Right cardiac atrium (tissue), 5 donors: ENCODE measurements at places on chromosomes 11 and 22.

GRCh38 chr22:29167032-29167911, 38.4 kb upstream of the EMID1 start:
- DNase-seq, result no peak

DNA sequence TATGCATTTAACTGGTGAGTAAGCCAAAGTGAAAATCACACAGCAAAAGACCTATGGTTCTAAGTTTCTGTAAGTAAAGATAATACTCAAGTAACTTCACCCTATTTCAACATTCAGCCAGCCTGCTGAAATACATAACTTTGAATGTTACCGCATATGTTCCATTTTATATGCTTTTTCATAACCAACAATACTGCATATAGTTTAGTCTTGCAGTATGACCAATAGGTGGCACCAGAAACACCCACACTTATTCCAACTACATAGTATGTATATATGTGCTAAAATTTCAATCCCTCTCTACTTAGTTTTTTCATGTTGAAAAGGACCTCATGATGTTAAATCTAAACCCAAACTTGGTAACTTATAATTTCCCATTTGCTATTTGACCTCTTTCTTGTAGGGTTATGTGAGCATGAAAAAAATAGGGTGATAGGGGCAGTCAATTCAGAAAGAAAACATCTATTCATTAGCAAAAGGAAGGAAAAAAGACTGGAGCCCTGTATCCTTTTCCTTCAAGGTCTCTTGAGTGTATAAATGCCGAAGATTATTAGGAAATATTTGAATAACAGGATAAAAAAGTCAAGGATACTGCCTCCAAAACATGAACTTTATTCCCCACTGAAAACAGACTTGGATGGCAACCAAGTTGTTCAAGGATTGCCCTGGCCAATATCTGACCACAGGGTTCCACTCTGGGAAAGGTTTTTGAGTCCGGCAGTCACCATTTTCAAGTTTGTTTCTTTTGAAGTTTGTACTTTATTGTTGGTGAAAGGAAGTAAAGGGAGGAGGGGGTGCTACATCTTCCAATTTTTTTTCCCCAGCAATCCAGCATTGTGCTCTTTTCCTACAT, 23.8 kb upstream of the FZD4 start:
- DNase-seq, result no peak

DNA sequence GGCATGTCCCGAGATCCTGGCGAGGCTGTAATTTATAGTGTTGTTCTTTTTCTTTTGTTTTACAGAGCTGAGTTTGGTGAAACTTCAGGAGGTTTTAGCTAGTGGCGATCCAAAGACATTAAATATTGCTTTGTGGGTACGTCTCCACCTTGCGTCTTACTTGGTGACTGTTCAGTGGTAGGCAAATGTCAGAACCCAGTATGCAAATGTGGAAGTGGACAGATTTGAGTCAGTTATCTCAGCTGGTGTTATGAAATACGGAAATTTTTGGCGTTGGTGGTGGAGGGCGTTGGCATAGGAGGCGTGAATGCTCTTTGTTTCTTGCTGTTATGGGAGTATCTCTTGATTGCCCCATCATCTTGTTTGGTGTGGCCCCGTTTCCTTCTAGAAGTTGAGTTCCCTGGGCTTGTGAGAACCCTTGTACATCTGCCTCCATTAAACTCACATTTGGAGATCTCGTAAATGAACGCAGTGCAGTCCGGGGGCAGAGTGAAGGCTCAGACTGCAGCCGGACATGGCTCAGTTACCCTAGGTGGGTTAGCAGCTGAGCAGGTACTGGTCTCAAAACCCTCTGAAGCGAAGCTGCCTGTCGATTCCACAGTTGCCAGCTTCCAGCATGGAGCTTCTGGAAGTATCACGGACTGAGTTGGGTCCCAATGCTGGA, 39.9 kb downstream of the PTPRJ start:
- no peak for DNase-seq

DNA sequence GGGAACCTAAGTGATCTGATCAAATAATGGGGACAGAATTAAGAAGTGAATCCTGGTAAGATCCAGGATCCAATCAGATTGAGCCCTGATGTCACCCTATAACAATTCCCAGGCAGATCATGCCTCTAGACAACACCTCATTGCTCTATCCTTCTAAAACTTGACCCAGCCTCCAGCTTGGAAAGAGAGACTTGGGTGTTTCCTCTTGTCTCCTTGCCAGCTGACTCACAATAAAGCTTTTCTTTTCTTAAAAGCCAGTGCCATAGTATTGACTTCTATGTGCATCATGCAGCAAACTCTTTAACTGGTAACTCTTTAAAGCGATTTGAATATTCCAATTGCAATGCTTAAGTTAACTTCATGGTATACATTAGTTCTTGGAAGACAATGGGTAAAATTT, 109.6 kb upstream of the CHORDC1 start:
- no peak for DNase-seq

- DNase-seq, result peak; percentile 87
Observed at GRCh38 chr22:38080850-38081635, 2.9 kb downstream of the SLC16A8 start.

GRCh38 chr11:128933481-128934178, 9.0 kb downstream of the TP53AIP1 start:
- DNase-seq, result no peak

DNA sequence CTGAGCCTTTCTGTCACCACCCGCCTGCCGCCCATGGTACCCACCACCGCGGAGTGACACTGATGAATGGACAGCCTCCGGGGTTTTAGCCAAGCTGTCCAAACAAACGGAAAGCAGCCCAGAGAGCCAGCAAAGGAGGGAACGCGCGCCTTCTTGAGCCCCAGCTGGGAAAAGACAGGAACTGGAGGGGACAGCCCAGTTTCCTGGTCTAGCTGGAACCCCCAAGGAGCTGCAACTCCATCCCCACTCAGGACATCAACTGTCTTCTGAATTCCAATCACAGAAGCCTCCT, 33.7 kb downstream of the SHISAL1 start:
- DNase-seq, result no peak

GRCh38 chr11:71936825-71937224, 8.0 kb downstream of the RNF121 start:
- no peak for DNase-seq

DNA sequence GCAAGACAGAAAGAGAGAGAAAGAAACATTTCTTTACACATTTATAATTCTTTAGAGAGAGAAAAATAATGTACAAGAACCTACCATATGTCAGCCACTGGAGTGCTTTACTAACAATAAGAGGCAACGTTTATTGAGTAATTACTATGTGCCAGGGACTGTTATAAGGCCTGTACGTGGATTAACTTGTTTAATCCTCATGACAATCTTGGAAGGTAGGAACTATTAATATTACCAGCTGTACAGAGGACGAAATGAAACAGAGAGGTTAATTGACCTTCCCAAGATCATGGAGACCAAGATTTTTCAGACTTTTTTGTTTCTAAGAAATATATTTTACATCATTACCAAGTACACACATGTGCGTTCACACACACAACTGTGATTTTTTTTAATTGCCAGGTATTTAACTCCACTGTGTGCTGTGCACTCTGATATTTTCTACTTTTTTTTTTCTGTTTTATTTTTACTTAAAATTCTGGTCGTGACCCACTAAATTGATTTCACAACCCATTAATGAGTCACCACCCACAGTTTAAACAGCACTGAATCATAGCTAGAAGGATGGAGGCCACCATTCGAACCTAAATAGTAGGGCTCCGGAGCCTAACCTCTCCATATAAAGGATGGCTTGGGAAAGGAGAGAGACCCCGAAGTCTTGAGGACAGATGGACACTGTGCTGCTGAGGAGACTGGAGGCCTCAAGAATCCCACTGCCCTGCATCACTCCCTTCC, 21.4 kb downstream of the CREB3L1 start:
- DNase-seq, result no peak

GRCh38 chr11:134749040-134749839, 337.2 kb upstream of the B3GAT1 start:
- DNase-seq, result no peak

DNA sequence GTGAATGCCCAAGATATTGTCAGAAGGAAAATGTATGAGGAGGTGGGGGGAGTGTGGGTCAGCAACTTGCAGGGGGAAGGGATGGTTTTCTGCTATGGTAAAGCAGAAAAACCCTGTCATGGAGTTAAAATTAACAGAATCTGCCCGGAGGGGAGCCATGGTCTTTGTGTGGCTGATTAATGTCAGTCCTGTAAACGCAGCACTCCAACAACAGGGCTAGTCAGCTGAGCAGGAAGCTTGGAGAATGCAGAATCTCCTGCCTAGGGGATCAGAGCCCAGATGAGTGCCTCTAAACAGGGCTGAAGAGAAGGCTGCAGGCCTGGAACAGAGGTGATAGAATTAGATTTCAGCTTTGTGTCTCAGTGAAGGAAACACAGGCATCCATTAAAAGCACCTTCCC, 140.9 kb upstream of the MTNR1B start:
- no peak for DNase-seq

DNA sequence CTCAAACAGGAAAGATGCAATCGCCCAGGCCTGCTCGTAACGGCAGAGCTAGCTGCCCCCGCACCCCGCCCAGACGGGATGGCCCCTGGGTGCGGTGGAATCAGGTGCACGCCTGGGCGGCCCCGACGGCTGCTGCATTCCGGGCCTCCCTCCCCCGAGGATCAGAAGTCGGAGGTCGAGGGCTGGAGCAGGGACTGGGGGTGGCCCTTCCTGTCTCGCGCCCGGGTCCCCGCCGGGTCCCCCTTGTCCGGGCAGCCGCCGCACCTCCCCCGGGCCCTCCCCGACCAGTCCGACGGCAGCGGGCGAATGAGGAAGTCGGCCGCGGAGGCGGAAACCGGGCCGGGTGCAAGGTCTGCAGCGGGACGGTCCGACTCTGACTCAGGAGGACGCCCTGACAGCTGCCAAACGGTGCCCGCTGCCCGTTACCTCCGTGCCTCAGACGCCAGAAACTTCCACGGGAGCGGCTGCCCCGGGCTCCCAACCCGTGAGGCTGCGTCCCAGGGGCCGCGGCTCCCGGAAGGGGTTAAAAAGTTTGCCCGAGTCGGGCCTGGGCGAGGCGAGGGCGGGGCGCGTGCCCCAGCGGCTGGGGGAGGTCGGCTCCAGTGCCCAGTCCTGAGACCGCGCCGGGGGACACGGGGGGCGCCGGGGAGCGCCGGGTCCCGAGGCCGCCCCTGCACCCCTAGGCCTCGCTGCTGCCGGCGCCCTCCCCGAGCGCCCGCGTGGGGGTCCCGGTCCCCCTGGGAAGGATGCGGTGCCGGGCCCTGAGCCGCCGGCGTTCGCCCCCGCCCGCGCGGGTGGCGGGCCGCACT, 663 bp downstream of the MYH9 start:
- peak; percentile 89 for DNase-seq

DNA sequence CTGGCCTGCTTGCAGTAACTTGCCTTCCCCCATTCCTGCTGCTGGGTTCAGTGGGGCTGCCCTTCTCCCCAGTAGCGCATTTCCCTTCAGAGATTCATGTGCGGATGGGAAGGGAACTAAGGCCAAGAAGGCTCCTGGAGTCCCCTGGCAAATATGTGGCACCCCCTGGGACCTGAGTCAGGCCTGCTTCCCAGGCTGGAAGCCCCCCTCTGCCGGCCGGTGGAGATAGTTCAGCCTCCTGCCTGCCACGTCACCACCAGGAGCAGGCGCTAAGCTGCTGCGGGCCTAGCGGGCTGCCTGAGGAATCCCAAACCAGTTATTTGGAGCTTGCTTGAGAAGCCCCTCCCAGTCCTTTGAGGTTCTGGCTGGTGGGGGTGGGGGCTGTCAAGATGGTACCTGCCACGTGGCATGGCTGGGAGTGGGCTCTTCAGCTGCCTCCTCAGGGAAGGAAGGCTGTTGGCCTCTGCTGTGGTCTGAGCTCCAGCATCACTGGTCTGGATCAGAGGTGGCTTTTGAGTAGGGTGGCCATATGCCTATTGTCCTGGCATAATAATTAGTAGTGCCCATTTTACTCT, 2.0 kb downstream of the SERPINH1 start:
- DNase-seq, result peak; percentile 85

- DNase-seq, result no peak
Observed at GRCh38 chr22:27111796-27112672, 454.6 kb downstream of the MIAT start.

DNA sequence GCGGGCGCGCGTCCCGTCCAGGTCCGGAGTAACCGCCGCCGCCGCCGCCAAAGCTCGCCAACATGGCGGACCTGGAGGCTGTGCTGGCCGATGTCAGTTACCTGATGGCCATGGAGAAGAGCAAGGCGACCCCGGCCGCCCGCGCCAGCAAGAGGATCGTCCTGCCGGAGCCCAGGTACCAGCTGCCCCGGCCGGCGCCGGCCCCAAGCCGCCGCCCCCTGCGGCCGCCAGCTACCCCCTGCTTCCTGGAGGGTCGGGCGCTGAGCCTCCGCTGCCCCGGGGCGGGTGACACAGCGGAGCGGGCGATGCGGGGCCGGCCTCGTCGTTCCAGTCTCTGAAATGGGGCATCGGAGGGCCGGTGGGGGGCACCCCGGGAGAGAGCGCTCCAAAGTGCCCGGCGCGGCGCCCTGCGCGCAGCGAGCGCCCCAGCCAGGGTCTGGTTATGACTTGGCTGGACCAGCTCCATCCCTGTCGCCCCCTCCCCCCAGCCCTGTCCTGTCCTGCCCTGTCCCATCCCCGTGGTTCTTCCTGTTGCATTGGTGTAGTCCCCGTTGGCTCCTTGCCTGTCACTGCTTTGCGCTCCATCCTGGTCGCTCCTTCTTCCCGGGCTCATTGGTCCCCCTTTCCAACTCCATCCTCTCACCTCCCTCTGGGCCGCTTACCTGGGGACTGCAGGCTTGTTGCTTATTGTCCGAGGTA, 653 bp downstream of the GRK3 start:
- peak; percentile 32 for DNase-seq

DNA sequence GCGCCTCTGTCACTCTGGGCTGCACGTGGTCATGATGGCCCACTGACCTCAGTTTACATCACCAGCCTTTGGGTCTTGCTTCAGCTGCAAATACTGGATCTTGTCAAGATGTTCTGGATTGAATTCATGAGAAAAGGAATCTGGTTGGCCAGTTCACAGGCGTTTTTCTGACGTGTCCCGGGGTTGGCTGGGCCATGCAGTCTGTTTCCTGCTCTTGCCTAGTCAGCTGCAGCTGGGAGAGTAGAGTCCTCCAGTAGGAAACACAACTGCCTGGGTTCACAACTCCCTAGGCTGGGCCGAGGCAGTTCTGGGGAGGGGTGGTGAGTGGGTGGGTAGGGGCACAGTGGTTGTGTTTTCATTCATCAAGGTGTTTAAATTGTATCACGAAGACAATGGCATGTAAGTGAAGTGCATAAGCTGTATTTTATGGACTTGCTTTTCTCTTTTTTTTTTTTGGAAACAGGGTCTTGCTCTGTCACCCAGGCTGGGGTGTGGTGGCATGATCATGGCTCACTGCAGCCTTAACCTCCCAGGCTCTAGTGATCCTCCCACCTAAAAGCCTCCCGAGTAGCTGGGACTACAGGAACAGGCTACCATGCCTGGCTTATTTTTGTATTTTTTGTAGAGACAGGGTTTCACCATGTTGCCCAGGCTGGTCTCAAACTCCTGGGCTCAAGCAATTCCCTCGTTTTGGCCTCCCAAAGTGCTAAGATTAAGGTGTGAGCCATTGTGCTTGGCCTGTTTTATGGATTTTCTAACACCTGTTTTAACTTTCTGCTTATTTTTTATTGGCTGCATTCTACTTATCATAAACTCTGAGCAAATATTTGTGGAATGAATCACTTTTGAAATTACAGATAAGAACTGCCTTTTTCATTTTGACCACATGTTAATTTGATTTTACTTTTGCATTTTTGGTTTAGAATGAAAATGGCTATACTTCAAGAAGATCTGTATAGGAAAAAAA, 54.0 kb upstream of the PITPNB start:
- no peak for DNase-seq
